Aorta (tissue), 5 donors: ENCODE measurements at places on chromosomes 5 and 9. TPM values are rescaled to one million over a fixed set of nuclear protein-coding genes. Genes with fewer than 3 reads are reported as not detected.

GRCh38 chr5:178314061-178314660 is 81.6 kb upstream of the PHYKPL start:
- no peak for DNase-seq

Gene C6
- 1.7 TPM for total RNA-seq

- DNase-seq = no peak
These were observed 31.5 kb upstream of the FREM1 start for GRCh38 chr9:14941501-14942405.

DNA sequence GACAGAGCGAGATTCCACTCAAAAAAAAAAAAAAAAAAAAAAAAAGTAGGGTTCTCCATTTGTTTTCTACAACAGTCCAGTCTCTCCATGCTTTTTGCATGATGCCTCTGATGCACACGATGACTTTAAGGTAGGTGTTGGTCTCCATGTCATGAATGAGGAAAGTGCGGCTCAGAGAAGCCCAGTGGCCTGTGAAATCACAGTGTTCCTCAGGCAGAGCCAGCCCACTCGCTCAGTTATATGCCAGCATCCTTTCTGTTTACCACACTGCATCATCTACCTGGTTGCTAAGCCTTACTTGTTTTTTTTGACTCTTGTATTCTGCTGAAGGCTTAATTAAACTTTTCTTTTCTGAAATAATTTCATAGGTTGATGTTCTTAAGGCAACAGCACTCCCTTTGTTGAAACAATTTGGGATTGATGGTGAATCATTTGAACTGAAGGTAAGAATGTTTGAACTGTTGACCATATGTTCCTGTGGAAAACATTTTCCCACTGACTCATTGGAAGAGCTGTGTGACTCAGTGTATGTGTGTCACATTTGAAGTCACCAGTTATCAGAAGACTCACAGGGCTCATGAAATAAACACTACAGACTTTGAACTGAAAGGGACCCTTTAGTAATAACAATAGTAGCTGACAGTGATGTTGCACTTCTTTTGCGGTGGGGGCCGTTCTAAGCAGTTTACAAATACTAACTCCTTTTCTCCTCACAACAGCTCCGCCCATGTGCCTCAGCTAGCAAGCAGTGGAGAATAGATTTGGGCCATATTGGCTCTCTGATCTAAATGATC is 40.2 kb downstream of the RCL1 start:
- no peak for DNase-seq

Gene MACIR
- total RNA-seq = 3.8 TPM

GRCh38 chr5:55030220-55030619 is 6.2 kb downstream of the GZMK start:
- DNase-seq = no peak

Gene LRRC70
- total RNA-seq = 9.6 TPM

DNA sequence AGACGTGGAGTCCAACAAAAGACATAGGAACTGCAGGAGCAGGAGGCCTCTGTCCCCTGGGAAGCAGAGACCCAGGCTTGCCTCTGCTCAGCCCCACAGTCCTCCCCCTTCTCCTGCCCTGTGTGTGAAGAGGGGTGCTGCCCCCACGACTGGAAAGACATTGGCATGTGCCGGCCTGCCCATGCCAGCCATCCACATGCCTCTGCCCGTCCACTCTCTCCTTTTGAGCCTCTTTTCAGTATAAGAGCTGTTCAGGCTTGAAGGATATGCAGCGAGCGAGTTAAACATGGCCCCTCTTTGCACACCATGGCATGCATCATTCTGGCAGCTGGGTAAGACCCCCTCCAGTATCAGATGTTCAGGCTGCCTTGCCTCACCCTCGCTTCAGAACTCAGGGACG is 159.7 kb upstream of the OTULINL start:
- no peak for DNase-seq

Gene IARS1
- total RNA-seq = 71.7 TPM

Gene GDA
- total RNA-seq = not detected

DNA sequence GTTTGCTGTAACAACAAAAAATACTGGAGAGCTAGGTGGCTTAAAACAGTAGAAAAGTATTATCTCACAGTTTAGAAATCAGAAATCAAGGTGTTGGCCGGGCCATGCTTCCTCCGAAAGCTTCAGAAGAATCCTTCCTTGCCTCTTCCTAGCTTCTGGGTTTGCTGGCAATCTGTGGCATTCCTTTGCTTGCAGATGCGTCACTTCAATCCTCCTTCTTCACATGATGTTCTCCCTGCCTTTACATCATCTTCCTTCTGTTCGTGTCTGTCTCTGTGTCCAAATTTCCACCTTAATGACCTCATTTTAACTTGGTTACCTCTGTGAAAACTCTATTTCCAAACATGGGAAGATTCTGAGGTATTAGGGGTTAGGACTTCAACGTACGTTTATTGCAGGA is 90.4 kb upstream of the CHD1 start:
- DNase-seq = no peak

GRCh38 chr5:126366199-126366560 is 57.0 kb upstream of the GRAMD2B start:
- DNase-seq = no peak

DNA sequence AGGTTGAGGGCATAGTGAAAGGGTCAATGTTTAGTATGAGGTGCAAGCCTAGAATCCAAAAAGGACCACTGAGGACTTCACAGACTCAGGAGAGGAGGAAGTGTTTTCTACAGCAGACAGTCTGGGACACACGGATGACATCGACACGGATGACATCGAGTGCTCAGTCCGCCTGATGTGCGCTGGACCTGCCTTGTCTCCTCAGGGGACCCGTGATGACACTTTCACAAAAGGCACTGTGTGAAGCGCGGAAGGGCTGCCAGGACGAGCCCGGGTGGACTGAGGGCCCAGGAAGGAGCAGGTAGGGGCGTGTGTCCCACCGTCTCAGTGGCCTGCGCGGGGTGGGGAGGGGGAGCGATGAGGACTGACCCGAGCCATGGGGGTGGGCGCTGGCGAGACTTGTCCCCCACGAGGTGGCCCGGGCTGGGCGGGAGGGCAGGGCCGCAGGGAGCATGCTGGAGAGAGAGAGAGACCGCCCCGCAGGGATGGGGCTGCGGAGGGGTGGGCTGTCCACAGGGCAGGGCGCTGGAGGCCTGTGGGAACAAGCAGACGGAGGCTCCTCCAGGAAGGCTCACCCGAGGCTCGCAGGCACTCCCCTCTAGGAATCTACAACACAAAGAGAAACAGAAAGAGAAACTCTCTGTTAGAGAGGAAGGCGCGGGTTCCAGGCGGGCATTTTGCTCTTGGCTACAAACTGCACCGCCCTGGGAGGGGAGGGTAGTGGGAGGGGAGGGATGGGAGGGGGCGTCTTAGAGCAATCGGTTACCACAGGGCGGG is 54.9 kb downstream of the USP20 start:
- no peak for DNase-seq

DNA sequence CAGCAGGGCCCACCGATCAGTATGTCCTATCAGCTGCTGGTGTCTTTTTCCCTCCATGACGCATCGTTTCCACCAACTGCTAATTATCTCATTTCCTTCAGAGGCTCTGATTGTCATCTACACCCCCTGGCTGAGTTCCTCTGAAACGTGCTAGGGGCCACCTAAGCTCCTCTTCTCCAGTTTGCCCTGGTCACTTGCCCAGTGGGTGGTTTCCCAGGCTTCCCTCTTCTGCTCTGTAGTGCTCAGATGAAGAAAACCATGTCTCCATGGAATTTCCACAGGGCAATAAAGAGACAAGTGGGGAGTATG is 65.3 kb downstream of the TSTD2 start:
- DNase-seq = no peak

GRCh38 chr5:58274191-58274590 is 185.7 kb downstream of the PLK2 start:
- no peak for DNase-seq

DNA sequence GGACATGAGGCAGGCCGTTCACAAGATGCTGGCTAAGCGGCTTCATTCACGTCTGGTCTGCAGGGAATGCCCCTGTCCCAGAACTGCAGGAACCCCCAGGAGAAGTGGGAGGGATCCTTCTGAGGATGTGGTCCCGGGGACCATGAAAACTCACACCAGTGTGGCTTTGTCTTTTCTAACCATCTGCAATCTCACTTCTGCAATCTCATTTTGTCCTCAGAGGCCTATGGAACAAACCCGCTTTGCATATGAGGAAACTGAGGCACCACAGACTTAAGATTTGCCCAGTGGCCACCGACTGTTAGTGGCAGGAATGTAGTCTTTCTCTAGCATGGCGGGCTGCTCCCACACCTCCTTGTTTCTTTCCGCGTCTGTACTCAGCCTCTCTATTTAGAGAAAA is 6.9 kb downstream of the CXCL14 start:
- DNase-seq = no peak

Gene TXNDC8
- total RNA-seq = not detected

- DNase-seq = no peak
These were observed 67.8 kb downstream of the LHX2 start for GRCh38 chr9:124079176-124079925.

DNA sequence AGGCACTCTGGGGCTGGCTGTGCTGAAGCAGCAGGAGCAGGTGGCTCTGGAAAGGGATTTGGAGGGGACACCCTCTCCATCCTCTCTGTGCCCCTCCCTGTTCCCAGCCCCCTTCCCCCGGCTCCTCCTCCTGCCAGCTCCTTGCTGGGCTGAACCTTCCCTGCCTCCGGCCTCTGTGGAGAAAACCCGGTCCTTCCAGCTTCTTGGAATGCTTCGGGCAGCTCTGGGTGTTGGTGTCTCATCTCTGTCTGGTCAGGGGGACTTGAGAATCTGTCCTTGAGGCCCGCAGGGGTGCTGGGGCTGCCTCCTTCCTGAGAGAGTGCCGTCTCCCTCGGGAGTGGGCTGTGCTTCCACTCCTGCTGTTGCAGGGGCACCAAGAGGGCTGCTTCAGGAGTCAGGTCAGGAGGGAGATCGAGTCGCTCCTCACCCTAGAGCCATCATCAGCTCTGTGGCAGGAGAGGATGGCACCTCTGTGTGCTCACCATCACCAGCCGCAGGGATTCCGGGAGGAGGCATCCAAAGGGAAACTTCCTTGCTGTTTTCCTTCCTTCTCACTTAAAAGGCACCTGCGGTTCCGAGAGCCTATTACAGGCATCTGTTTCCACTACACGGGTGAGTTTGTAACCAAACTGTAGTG is 30.6 kb downstream of the NDUFS6 start:
- no peak for DNase-seq

DNA sequence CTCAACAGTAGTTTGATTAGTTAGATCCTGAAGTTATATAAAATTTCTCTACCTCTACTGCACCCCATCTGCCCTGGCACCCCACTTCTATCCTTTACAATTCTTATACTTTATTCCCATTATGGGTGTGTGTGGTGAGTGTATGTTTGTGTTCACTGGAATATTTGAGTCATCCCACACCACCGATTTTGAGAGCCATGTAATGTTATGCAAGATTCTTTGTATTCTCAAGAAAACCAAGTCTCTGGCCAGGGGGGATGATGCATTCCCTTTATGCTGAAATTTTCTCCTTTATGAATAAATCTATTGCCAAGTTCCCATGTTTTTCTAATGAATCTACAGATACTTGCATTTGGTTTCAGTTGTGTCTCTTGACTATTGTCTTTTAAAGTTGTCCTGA is 266.8 kb downstream of the ARHGEF28 start:
- no peak for DNase-seq

- DNase-seq = no peak
These were observed 306.6 kb downstream of the ADGRV1 start for GRCh38 chr5:90865180-90865579.

DNA sequence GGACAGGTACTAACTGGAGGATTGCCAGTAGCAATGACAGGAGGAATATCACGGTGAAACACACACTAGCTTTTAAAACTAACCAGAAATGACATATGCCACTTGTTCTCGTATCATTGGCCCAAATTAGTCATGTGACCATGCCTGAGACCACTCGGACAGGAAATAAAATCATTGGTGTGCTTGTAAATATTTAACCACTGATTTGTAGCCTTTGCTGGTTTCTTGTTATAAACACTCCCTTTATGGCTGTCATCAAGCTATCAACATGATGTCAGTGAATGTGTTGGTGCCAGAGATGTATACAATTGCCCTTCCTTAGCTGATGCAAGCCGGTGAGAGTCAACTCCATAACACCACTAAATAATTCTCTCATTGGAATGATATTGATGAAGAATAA is 123.7 kb upstream of the ANKH start:
- no peak for DNase-seq

Gene ANGPTL2
- 36.7 TPM for total RNA-seq

Gene CEP120
- total RNA-seq = 19.4 TPM

DNA sequence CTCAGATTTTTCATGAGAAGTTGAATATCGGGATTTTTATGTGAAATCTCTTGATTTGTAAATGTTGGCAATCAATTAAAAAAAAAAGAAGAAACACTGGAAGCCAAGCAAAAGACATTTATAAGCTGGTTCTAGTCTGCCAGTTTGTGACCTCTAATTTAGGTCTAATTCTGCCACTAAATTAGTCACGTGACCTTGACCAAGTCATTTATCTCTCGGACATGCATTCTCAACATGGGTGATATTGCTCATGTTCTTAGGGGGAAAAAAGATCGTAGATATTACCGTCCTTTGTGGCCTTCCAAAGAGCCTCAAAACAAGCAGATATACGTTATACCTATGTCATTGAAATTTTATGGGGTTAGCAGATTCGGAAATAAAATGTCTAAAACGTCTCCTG is 52.9 kb upstream of the PTPDC1 start:
- no peak for DNase-seq

Gene SPINK13
- not detected for total RNA-seq

DNA sequence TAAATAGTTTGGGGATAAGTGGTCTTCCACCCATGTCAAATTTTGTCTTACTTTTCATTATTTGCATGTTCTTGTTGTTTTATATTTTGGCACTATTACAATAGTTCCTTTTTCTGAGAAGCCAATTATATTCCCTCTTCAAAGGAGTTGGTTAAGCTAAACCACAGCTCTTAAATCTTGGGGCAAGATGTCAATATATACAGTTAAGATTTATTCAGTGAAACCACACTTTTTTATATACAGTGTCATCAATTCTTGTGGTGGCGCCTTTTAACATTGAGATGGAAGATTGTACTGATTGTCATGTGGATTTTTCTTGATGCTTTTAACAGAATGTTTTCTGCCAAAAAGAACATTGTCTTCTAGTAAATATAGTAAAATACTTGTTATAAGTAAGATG is 104.1 kb downstream of the MTREX start:
- DNase-seq = no peak

DNA sequence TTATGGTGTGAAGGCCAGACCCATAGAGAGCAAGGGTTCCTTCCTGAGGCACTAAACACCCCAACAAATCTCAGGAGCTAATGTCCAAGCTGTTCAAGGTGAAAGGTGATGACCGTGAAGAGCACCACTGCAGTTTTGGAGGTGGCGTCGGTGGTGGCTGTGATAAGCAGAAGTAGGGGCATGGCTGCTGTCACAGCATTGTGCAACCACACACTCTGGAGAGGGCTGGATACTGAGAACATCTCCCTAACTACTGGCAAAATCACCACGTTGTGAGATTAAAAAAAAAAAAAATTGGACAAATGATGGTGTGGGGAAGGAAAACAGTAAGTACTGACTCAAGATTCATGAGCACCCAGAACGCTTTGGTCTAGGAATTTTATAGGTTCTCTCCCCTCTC is 156.5 kb downstream of the PJA2 start:
- DNase-seq = no peak

Gene PIP5KL1
- total RNA-seq = 3.0 TPM

Gene TMEM252
- total RNA-seq = not detected

Gene QRFP
- not detected for total RNA-seq
